ENCODE measurements at places on chromosomes 16 and 17.

GRCh38 chr17:49552070-49552751 is 23.5 kb upstream of the NXPH3 start:
- DNase-seq: no peak

DNA sequence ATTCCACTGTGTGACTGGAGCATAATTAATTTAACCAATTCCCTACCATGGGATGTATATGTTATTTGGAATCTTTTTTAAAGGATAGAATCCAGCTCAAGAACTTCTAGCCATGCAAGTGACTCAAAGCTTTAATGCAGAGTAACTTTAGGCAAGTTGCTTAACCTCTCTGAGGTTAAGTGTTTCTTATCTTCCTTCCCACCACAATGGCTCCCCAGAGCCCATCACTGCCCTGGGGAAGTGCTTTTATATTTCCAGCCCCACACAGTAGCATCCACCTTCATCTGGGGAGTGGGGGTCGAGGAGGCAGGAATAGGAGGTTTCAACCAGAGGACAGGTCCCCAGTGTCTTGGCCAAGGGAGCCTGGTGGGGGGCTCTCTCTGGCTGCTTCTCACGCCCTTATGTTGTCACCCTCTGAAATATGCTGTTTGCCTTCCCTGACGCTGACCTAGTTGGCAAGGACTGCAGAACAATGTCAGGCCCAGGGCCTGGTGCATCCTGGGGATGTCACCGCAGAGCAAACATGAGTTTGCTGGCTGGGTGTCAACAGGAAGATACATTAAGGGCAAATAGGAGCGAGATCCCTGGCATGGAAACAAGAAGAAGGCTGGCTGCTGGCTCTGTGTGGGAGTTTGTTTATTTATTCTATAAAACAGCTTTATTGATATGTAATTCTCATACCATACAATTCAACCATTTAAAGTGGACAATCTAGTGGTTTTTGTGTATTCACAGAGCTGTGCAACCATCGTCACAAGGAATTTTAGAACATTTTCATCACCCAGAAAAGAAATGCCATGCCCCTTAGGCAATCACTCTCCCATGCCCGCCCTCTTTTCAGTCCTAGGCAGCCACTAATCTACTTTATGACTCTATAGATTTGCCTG is 46.6 kb upstream of the WSB1 start:
- peak; percentile 78 for DNase-seq

- DNase-seq: no peak
Observed at GRCh38 chr16:17887963-17888362, 417.2 kb upstream of the XYLT1 start.

DNA sequence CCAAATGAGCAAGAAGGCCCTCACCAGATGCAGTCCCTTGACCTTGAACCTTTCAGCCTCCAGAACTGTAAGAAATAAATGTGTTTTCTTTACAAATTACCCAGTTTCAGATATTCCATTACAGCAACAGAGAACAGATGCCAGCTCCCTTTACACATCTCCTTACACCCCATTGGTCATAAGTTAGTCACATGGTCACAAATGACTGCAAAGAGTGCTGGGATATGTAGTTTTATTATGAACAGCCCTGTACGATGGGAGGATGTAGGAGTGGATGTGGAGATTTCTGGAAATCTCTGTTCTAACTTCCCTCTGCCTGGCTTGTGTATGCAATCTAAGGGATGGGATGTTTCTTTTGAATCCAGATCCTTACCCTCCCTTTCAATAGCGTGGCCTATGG is 13.3 kb upstream of the RPL38 start:
- peak; percentile 83 for DNase-seq

GRCh38 chr17:74326506-74326905 is 480 bp downstream of the KIF19 start:
- DNase-seq: no peak
